SK-N-SH (cell line): ENCODE measurements at places on chromosomes 16 and 17. TPM values are rescaled to one million over a fixed set of nuclear protein-coding genes. Genes with fewer than 3 reads are reported as not detected.

ZFP3 gene
- 1.5 and 2.3 TPM in 2 replicates for polyA plus RNA-seq

ZNF18 gene
- 3.2 and 5.5 TPM in 2 replicates for polyA plus RNA-seq

SOX9 gene
- 20.2 and 35.3 TPM in 2 replicates for polyA plus RNA-seq

TBC1D3H gene
- not detected in 2 replicates for polyA plus RNA-seq

KRT33B gene
- polyA plus RNA-seq = 0.08 TPM in 1 of 2 replicates, not detected in the other

GPR142 gene
- polyA plus RNA-seq = not detected in 2 replicates

MYH10 gene
- polyA plus RNA-seq = 58.3 and 64.2 TPM in 2 replicates

MAPT gene
- 0.47 and 0.74 TPM in 2 replicates for polyA plus RNA-seq

KRT24 gene
- polyA plus RNA-seq = not detected in 2 replicates

PRPSAP2 gene
- polyA plus RNA-seq = 27.6 and 36.6 TPM in 2 replicates

PYY gene
- 0.10 and 0.21 TPM in 2 replicates for polyA plus RNA-seq

CHRNE gene
- 0.54 and 0.71 TPM in 2 replicates for polyA plus RNA-seq

DNA sequence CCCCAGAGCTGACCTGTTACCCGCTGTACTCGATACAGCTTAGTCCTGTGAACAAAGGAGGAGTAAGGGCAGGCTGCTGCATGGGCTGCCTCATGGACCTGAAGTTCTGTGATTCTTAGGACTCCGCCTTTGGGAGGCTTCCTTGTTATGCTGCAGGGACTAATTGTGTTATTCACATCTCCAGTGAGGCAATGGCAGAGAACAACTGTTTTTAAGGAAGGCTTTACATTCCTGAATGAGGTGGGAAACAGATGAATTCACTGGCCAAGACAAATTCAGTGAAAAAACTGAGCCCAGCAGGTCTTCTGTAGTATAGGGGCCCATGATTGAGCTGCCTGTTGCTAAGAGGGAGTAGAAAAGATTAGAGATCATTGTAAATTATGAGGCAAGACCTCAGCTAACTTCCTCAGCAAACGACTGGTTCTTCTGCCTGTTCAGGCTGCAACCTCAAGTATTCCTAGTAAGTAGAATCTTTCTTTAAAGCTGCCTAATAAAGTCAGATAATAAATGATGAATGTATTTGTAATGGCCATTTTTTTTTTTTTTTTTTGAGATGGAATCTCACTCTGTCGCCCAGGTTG is 26.3 kb downstream of the ADORA2B start:
- H3K4me3 ChIP-seq = no peak overlapping the region
- no peak for DNase-seq
- no peaks in the 10 kb centered on the region for H3K36me3 ChIP-seq
- peaks cover 3% of the 10 kb centered on the region; the same call in 1 of the 2 replicates for H3K4me1 ChIP-seq
- no peak overlapping the region for H3K27ac ChIP-seq

GRCh38 chr17:79006794-79007503 is 2.6 kb downstream of the CANT1 start:
- DNase-seq = no peak
- peaks cover 39% of the 10 kb centered on the region; the same call in 1 of the 2 replicates for H3K4me1 ChIP-seq
- no peak overlapping the region for H3K27ac ChIP-seq
- H3K27me3 ChIP-seq = no peaks in the 10 kb centered on the region
- H3K4me3 ChIP-seq = no peak overlapping the region
- no peaks in the 10 kb centered on the region for H3K36me3 ChIP-seq

GRCh38 chr16:30741461-30741914 is 6.7 kb upstream of the PHKG2 start:
- H3K27me3 ChIP-seq = no peaks in the 10 kb centered on the region
- H3K36me3 ChIP-seq = peaks cover 53% of the 10 kb centered on the region
- H3K4me1 ChIP-seq = peaks cover 11% of the 10 kb centered on the region; the same call in 1 of the 2 replicates

GRCh38 chr17:42422412-42422957 is 571 bp downstream of the CAVIN1 start:
- DNase-seq = peak; percentile 64
- no peaks in the 10 kb centered on the region for H3K27me3 ChIP-seq
- peak overlapping the region; percentile 100 for H3K4me3 ChIP-seq
- no peaks in the 10 kb centered on the region for H3K36me3 ChIP-seq
- H3K4me1 ChIP-seq = peaks cover 10% of the 10 kb centered on the region

GRCh38 chr17:75153780-75154194 is 525 bp downstream of the JPT1 start:
- peaks cover 18% of the 10 kb centered on the region for H3K36me3 ChIP-seq
- H3K4me1 ChIP-seq = peaks cover 5% of the 10 kb centered on the region
- no peaks in the 10 kb centered on the region for H3K27me3 ChIP-seq
- no peak for DNase-seq

GRCh38 chr17:31997005-31997404 is 10.2 kb upstream of the LRRC37B start:
- H3K27ac ChIP-seq = no peak overlapping the region
- no peak for DNase-seq
- no peak overlapping the region for H3K4me3 ChIP-seq
- no peaks in the 10 kb centered on the region for H3K27me3 ChIP-seq
- H3K36me3 ChIP-seq = peaks cover 88% of the 10 kb centered on the region

DNA sequence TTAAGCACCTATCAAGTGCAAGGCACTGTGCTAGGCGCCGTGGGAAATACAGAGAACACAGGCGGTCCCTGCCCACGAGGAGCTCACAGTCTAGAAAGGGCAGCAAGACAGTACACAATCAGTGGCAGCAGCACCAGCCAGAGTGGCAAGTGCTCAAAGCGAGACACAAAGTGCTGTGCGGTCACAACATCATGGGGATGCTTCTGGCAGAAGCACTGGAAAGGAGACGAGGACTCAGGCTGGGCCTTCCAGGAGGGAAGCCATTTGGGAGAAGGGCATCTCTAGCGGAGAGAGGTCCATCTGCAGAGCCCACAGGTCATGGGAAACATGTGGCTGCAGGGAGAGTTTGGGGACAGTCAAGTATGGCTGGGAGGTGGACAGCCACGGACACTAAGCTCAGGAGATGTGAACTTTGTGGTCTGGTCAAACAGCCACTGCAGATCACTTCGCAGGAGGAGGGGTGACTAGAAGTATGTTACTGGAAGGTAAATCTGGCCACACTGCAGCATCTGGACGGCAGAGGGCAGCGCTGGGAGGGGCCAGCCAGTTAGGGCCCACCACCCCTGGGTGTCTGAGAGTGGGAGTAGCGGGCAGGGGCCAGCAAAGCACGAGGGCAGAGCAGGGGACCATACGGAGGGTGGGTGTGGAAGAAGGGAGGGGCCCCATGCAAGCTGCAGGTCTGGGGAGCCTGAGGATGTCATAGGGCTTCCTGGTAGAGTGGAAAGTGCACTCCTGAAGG is 71.1 kb downstream of the N4BP1 start:
- H3K4me3 ChIP-seq = no peak overlapping the region
- no peaks in the 10 kb centered on the region for H3K4me1 ChIP-seq
- H3K36me3 ChIP-seq = peaks cover 6% of the 10 kb centered on the region
- DNase-seq = peak; percentile 59
- no peak overlapping the region for H3K27ac ChIP-seq
- no peaks in the 10 kb centered on the region for H3K27me3 ChIP-seq

DNA sequence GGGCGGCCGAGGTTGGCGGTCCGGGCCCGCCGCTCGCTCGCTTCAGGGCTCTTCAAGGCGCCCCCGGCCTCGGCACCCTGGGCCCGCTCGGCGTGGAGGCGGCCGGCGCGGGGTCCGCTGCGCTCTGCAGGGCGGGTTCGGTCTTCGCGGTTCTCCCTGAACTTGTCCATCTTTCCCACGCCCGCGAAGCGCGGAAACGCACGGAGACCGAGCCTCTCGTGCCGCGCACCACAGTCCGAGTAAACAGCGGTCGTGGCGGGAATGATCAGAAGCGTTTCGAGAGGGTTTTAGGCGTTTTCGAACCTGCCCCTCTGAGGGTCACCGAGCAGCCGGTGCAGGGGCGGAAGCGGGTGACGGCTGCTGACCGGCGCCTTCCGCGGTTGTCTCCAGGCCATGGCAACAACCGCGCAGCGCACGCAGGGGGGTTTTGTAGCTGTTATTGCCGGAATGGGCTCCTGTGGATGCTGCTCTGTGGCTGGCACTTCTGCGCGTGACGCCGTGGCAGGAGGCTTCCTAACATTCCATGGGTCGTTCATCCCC is 414 bp downstream of the NARF start:
- H3K27me3 ChIP-seq = no peaks in the 10 kb centered on the region
- DNase-seq = peak; percentile 76
- peaks cover 18% of the 10 kb centered on the region; the same call in 1 of the 2 replicates for H3K36me3 ChIP-seq
- peak overlapping the region; percentile 74 for H3K4me3 ChIP-seq

DNA sequence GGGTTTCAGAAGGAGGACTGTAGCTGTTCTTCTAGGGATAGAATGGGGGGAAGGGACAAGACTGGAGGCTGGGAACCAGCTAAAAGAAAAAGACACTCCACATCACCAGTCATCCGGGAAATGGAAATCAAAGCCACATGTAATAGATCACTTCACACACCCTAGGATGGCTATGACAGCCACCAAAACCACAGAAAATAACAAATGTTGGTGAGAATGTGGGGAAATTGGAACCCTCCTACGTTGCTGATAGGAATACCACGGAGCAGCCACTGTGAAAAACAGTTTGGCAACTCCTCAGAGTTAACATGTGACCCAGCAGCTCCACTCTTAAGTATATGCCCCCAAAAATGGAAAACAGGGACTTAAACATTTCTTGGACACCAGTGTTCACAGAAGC is 2.3 kb downstream of the TLE7 start:
- H3K4me1 ChIP-seq = no peaks in the 10 kb centered on the region
- H3K4me3 ChIP-seq = no peak overlapping the region
- no peaks in the 10 kb centered on the region for H3K36me3 ChIP-seq
- peaks cover 8% of the 10 kb centered on the region; the same call in 1 of the 2 replicates for H3K27me3 ChIP-seq

GRCh38 chr17:79082311-79083190 is 7.9 kb downstream of the ENGASE start:
- H3K4me3 ChIP-seq = no peak overlapping the region
- H3K27ac ChIP-seq = no peak overlapping the region
- H3K36me3 ChIP-seq = peaks cover 7% of the 10 kb centered on the region
- H3K27me3 ChIP-seq = no peaks in the 10 kb centered on the region
- DNase-seq = peak; percentile 96
- no peaks in the 10 kb centered on the region for H3K4me1 ChIP-seq

- peak; percentile 88 for DNase-seq
- H3K27ac ChIP-seq = no peak within 1 kb of the TSS
- H3K4me1 ChIP-seq = no peaks in the 10 kb centered on the region
- no peaks in the 10 kb centered on the region for H3K36me3 ChIP-seq
- H3K27me3 ChIP-seq = peaks cover 45% of the 10 kb centered on the region
- peak within 1 kb of the TSS; percentile 29; the same call in 1 of the 2 replicates for H3K4me3 ChIP-seq
Observed at GRCh38 chr16:1918351-1919326, at the start of gene HS3ST6. HS3ST6 (minus strand) TSS chr16:1918415; CDS start chr16:1918323, 92 bp downstream.

GRCh38 chr16:19524616-19525384 is 1.1 kb downstream of the CCP110 start:
- H3K4me1 ChIP-seq = peaks cover 21% of the 10 kb centered on the region
- no peaks in the 10 kb centered on the region for H3K27me3 ChIP-seq
- DNase-seq = peak; percentile 28
- peaks cover 15% of the 10 kb centered on the region for H3K36me3 ChIP-seq
